ENCODE measurements at places on chromosomes 6 and 20. TPM values are rescaled to one million over a fixed set of nuclear protein-coding genes. Genes with fewer than 3 reads are reported as not detected.

EDN1 gene
- total RNA-seq: not detected

DNA sequence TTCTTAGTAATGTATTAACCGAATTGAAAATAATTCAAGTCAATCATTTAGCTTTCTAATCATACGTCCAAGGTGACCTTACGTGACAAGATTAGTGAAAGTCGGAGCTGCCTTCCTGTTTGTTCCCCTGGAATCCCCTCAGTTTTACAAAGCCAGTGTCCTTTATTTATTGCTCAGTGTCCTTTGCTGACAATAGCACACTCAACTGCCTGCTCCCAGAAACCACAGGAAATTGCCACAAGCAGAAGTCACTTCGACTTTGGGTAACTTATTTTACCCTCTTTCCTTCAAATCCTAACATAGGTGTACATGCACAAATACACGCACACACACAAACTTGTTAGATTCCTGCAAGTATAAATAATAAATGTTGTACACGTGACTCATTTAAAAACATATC is 1167.7 kb upstream of the ADGRB3 start:
- DNase-seq: no peak
- H3K36me3 ChIP-seq: no peaks in the 10 kb centered on the region
- no peaks in the 10 kb centered on the region for H3K4me1 ChIP-seq
- no peak overlapping the region for H3K4me3 ChIP-seq
- H3K27ac ChIP-seq: no peak overlapping the region
- H3K27me3 ChIP-seq: no peaks in the 10 kb centered on the region

DNA sequence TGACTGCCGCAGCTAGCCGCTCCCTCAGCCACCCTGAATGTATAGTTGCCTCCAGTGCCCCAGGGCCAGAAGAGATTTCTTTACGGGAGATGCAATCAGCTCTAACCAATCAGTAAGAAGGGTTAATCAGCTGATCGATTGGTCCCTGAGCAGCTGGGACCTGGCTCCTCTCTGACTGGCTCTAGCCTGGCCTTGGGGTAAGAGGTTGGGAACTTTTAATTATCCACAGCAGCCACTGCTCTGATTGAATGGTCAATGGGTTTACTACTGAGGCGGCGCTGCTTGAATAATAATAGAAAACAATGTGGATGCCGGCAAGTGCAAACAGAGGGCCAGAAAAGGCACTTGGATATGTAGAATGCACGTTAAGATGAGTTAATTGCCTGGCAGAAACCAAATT is 99.8 kb downstream of the TFAP2A start:
- peak; percentile 13 for DNase-seq
- no peak overlapping the region for H3K4me3 ChIP-seq
- no peaks in the 10 kb centered on the region for H3K27me3 ChIP-seq
- no peaks in the 10 kb centered on the region for H3K36me3 ChIP-seq
- peak overlapping the region; percentile 54 for H3K27ac ChIP-seq

ADAM33 gene
- not detected for total RNA-seq

PPIL6 gene
- 0.47 TPM for total RNA-seq

GRCh38 chr20:56859039-56859800 is 230.1 kb downstream of the TFAP2C start:
- no peak overlapping the region for H3K27ac ChIP-seq
- H3K27me3 ChIP-seq: peaks cover 18% of the 10 kb centered on the region
- no peaks in the 10 kb centered on the region for H3K4me1 ChIP-seq
- no peaks in the 10 kb centered on the region for H3K36me3 ChIP-seq
- no peak overlapping the region for H3K4me3 ChIP-seq

SYTL3 gene
- total RNA-seq: 0.11 TPM

SNRPB gene
- 431 TPM for total RNA-seq

ARMH2 gene
- total RNA-seq: not detected

DNA sequence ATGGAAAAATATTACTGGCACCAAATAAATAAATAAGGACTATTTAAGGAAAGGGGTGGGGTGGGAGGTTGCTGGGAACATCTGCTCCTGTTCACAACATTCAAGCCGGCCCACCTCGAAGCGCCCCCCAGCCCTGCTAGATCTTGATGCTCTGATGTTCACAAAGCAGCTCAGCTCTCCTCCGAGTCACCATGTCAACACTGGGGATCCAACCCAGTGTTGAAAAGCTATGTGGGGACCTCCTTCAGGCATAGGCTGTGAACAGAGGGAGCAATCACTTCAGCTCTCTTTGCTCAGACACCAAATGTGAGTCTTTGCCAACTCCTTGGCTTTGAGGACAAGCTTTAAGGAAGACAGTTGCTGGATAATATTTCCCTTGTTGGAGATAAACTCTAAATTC is 176.8 kb upstream of the NT5E start:
- H3K27ac ChIP-seq: no peak overlapping the region
- DNase-seq: no peak
- no peaks in the 10 kb centered on the region for H3K4me1 ChIP-seq

GNAS-AS1 gene
- 1.3 TPM for total RNA-seq

GRCh38 chr6:2111162-2111677 is 134.2 kb downstream of the GMDS start:
- no peak overlapping the region for H3K4me3 ChIP-seq
- no peaks in the 10 kb centered on the region for H3K27me3 ChIP-seq
- no peaks in the 10 kb centered on the region for H3K4me1 ChIP-seq
- no peak overlapping the region for H3K27ac ChIP-seq

OR2B6 gene
- 4.4 TPM for total RNA-seq

DNA sequence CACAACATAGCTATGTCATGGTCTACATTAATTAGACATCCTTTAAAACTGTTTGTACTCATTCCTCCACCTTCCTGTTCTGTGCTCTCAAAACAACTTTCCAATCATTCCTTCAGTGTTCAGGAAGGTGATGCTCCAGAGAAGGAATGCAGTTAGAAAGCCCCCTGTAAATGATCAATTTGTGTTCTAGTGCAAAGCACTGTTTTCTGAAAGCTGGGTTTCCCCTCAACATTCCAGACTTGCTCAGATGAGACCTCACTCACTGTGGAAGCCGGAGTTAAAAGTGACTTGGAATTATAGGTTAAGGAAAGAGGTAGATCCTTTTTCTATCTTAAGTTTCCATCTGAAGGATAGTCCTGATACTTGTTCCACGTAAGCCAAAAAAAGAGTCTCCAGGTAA is 95.9 kb downstream of the BMP2 start:
- no peaks in the 10 kb centered on the region for H3K36me3 ChIP-seq
- no peak overlapping the region for H3K27ac ChIP-seq
- no peak for DNase-seq
- H3K4me1 ChIP-seq: no peaks in the 10 kb centered on the region
- no peak overlapping the region for H3K4me3 ChIP-seq
- H3K27me3 ChIP-seq: no peaks in the 10 kb centered on the region

TMEM170B gene
- 0.07 TPM for total RNA-seq

- H3K36me3 ChIP-seq: no peaks in the 10 kb centered on the region
- DNase-seq: no peak
- no peak overlapping the region for H3K27ac ChIP-seq
- no peak overlapping the region for H3K4me3 ChIP-seq
- H3K4me1 ChIP-seq: peaks cover 36% of the 10 kb centered on the region
Measured at GRCh38 chr20:46203510-46203837, 85.4 kb downstream of the CD40 start.

- peaks cover 17% of the 10 kb centered on the region for H3K4me1 ChIP-seq
- DNase-seq: peak; percentile 32
- H3K27ac ChIP-seq: peak overlapping the region; percentile 84
- peaks cover 40% of the 10 kb centered on the region for H3K36me3 ChIP-seq
- peak overlapping the region; percentile 78 for H3K4me3 ChIP-seq
Measured at GRCh38 chr20:58981628-58982364, 740 bp downstream of the NELFCD start.

- peaks cover 33% of the 10 kb centered on the region for H3K36me3 ChIP-seq
- H3K27me3 ChIP-seq: no peaks in the 10 kb centered on the region
- no peak overlapping the region for H3K27ac ChIP-seq
Measured at GRCh38 chr20:24981790-24982189, 10.8 kb downstream of the APMAP start.

DNA sequence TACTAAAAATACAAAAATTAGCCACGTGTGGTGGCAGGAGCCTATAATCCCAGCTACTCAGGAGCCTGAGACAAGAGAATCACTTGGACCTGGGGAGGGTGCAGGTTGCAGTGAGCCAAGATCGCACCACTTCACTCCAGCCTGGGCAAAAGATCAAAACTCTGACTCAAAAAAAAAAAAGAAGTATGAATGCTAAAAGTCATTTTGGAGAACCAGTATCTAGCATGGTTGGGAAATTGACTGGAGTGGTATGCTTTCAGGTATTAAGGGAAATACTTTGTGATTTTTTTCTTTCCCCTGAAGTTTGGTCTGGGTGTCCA is 30.1 kb downstream of the PCMT1 start:
- no peak overlapping the region for H3K27ac ChIP-seq
- no peak for DNase-seq
- H3K4me3 ChIP-seq: no peak overlapping the region
- H3K36me3 ChIP-seq: peaks cover 87% of the 10 kb centered on the region
- H3K27me3 ChIP-seq: no peaks in the 10 kb centered on the region

DNA sequence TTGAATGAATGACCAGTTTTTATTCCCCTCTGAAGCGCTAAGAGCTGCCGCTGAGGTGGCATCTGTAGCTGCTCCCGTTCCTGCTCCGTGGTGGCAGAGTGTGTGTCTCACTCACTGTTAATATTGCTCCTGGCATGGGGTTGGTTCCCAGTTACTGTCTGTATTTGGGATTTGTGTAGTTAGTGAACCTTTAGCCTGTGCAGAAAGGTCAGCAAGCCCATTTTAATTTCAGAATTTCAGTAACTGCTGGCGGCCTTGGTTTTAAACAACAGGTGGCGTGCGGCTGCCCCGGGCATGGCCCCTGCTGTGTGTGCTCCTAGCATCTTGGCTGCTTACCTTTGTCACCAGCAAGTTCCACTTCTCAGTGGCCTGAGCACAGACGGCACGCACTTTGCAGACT is 54.1 kb upstream of the SLC22A1 start:
- H3K36me3 ChIP-seq: peaks cover 92% of the 10 kb centered on the region
- H3K4me3 ChIP-seq: no peak overlapping the region
- no peaks in the 10 kb centered on the region for H3K27me3 ChIP-seq
- no peak overlapping the region for H3K27ac ChIP-seq
- no peak for DNase-seq
- no peaks in the 10 kb centered on the region for H3K4me1 ChIP-seq

DNA sequence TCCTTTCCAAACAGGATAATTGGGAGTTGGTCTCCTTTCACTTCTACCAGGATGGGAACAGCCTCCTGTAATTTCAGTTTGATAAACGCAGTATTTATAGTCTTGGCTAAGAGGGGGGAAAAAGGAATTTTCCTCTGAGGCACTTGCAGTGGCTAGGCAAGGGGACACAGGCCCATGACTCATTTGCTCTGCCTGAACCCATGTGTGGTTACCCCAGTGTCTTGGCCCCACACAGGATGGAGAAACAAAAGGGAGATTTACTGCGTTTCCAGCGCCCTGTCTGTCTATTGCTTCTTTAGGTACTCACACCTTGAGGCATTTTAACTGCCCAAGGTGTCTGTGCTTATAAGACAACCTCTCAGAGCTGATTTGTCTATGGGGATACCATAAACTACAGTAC is 74.8 kb upstream of the NEDD9 start:
- DNase-seq: no peak
- no peak overlapping the region for H3K27ac ChIP-seq
- peaks cover 10% of the 10 kb centered on the region for H3K27me3 ChIP-seq
- H3K4me3 ChIP-seq: no peak overlapping the region
- no peaks in the 10 kb centered on the region for H3K4me1 ChIP-seq
- H3K36me3 ChIP-seq: no peaks in the 10 kb centered on the region

DNA sequence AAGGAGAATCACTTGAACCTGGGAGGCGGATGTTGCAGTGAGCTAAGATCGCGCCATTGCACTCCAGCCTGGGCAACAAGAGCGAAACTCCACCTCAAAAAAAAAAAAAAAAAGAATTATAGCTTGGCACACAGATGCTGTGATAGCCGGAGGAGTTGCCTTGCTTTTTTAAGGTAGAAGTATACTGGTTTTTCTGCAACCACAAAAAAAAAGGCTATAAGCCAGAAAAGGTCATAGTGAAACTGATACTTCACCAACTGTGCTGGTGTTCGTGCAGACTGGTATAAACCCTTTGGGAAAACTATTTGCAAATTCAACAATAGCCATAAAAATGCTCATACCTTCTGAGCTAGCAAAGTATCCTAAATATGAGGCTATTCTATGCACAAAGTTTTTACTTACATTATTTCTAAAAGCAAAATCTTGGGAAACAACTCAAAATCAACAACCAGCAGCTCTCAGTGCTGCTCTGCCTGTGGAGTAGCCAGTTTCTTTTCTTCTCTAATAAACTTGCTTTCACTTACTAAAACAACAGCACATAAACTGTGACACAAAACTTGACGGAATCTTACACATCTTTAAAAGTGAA is 44.0 kb downstream of the B4GALT5 start:
- peaks cover 4% of the 10 kb centered on the region for H3K36me3 ChIP-seq
- no peak overlapping the region for H3K27ac ChIP-seq
- DNase-seq: no peak
- H3K4me3 ChIP-seq: no peak overlapping the region
- H3K27me3 ChIP-seq: no peaks in the 10 kb centered on the region

SPATA25 gene
- total RNA-seq: 0.95 TPM

GRCh38 chr20:19568128-19568527 is 189.9 kb upstream of the RIN2 start:
- no peaks in the 10 kb centered on the region for H3K36me3 ChIP-seq
- no peaks in the 10 kb centered on the region for H3K27me3 ChIP-seq
- no peak overlapping the region for H3K27ac ChIP-seq

GRM1 gene
- total RNA-seq: not detected

SLC22A16 gene
- not detected for total RNA-seq

DNA sequence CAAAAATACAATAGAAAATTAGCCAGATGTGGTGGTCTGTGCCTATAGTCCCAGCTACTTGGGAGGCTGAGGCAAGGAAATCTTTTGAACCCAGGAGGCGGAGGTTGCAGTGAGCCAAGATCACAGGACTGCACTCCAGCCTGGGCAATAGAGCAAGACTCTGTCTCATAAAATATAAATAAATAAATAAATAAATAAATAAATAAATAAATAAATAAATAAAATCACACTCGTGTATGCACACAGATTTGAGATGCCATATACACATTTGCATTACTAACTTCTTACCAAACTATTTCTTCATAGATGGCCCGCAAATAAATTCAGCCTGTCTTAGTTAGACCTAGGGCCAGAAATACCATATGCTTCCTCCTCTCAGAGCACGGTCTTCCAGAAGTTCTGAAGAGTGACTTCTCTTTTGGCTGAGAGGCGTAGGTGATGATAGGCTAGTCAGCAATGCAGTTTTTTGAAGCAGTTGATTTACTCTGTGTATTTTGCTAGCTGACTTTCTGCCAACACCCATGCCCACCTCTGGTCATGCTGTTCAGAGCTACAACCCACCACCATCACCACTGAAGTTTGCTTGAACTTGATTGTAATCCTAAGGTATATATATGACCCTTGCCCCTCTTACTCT is 150.1 kb downstream of the SASH1 start:
- H3K27me3 ChIP-seq: peaks cover 21% of the 10 kb centered on the region
- H3K4me1 ChIP-seq: no peaks in the 10 kb centered on the region
- no peak overlapping the region for H3K27ac ChIP-seq
- H3K4me3 ChIP-seq: no peak overlapping the region
- no peaks in the 10 kb centered on the region for H3K36me3 ChIP-seq

- H3K36me3 ChIP-seq: no peaks in the 10 kb centered on the region
- H3K27ac ChIP-seq: no peak overlapping the region
- H3K27me3 ChIP-seq: no peaks in the 10 kb centered on the region
Measured at GRCh38 chr6:48183178-48183577, 72.2 kb upstream of the PTCHD4 start.

GRCh38 chr6:5671601-5672559 is 334.8 kb downstream of the NRN1 start:
- no peak for DNase-seq
- H3K27me3 ChIP-seq: no peaks in the 10 kb centered on the region
- no peaks in the 10 kb centered on the region for H3K36me3 ChIP-seq
- H3K4me1 ChIP-seq: peaks cover 17% of the 10 kb centered on the region
- no peak overlapping the region for H3K4me3 ChIP-seq

- H3K4me1 ChIP-seq: no peaks in the 10 kb centered on the region
- H3K36me3 ChIP-seq: no peaks in the 10 kb centered on the region
- H3K4me3 ChIP-seq: no peak overlapping the region
- no peak overlapping the region for H3K27ac ChIP-seq
- no peak for DNase-seq
Measured at GRCh38 chr6:168871642-168872315, 381.9 kb downstream of the THBS2 start.

CTAGE9 gene
- not detected for total RNA-seq

Measured in K562 (cell line).